Uterus (tissue), 4 donors: ENCODE measurements at places on chromosomes 13 and 19. TPM values are rescaled to one million over a fixed set of nuclear protein-coding genes. Genes with fewer than 3 reads are reported as not detected.
A peak's percentile ranks its signal among the peaks of the same experiment; 100 is the strongest.

Gene SYNGR4
- total RNA-seq: not detected

Gene DLL3
- not detected for total RNA-seq

Gene CNN1
- total RNA-seq: 870 TPM

Gene ELSPBP1
- total RNA-seq: not detected

Gene ANKRD24
- total RNA-seq: not detected

Gene PNMA8B
- total RNA-seq: not detected

Gene S1PR4
- total RNA-seq: 1.3 TPM

Gene IL12RB1
- total RNA-seq: not detected

Gene KLF12
- total RNA-seq: 19.7 TPM

Gene ZNF600
- 9.5 TPM for total RNA-seq

Gene EGLN2
- total RNA-seq: 33.2 TPM

DNA sequence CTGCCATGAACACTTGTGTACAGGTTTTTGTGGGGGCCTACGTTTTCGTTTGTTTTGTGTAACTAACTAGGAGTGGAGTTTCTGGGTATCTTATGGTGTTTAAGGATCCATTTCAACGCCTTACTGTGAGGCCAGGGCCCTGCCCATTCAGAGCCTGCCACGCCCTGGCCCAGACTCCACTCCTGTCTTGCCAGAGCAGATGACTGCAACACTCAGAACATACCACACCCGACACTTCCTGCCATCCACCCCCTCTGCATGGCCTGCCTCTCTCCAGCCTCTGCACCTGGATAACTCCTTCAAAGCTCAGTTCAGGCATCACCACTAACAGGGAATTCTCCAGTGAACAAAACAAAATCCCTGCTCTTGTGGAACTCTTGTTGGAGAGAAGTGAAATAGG, 43.2 kb downstream of the RGCC start:
- no peak overlapping the region for H3K27ac ChIP-seq
- no peaks in the 10 kb centered on the region for H3K36me3 ChIP-seq
- no peak for DNase-seq
- H3K4me3 ChIP-seq: no peak overlapping the region
- no peaks in the 10 kb centered on the region for H3K27me3 ChIP-seq

DNA sequence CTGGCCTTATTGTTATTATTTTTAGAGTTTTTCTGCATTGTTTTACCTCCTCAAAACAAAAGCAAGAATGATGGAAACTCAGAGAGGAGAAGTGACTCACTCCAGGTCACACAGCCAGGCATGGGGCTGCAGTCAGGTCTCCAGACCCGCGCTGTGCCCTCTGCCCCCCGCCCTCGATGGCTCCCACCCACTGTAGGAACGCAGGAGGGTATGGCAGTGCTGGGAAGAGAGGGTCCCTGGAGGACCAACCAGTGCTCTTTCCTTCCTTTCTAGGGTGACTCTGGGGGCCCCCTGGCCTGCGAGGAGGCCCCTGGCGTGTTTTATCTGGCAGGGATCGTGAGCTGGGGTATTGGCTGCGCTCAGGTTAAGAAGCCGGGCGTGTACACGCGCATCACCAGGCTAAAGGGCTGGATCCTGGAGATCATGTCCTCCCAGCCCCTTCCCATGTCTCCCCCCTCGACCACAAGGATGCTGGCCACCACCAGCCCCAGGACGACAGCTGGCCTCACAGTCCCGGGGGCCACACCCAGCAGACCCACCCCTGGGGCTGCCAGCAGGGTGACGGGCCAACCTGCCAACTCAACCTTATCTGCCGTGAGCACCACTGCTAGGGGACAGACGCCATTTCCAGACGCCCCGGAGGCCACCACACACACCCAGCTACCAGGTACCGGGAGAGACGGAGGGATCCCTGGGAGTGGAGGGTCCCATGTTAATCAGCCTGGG, 5.6 kb downstream of the TIMM13 start:
- DNase-seq: no peak
- no peaks in the 10 kb centered on the region for H3K27me3 ChIP-seq
- peaks cover 20% of the 10 kb centered on the region for H3K4me1 ChIP-seq
- no peaks in the 10 kb centered on the region for H3K36me3 ChIP-seq

- no peak overlapping the region for H3K27ac ChIP-seq
- no peaks in the 10 kb centered on the region for H3K36me3 ChIP-seq
- no peaks in the 10 kb centered on the region for H3K4me1 ChIP-seq
Observed at GRCh38 chr19:54429176-54429495, 13.9 kb downstream of the TTYH1 start.

DNA sequence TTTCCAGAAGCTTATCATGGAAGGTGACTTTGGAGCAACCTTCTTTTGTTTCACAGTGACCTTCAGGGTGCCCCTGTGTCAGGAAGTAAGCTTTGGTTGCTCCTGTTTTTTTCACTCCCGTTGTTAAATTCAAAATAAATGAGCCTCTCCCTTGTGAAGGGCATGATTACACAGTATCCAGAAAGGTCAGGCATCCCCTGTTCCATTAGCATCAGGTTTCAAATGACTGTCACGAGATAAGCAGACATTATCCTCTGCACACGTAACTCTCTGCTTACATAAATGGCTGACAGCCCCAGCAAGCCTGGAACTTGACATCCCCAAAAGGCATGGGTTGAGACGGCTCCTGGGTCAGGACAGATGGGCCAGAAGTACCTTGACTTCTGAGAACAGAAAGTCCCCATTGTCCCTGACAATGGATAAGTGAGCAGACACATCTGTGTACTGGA, 52.0 kb downstream of the RAB20 start:
- H3K36me3 ChIP-seq: no peaks in the 10 kb centered on the region
- H3K27me3 ChIP-seq: no peaks in the 10 kb centered on the region
- peaks cover 6% of the 10 kb centered on the region for H3K4me1 ChIP-seq
- DNase-seq: no peak
- no peak overlapping the region for H3K4me3 ChIP-seq

- no peaks in the 10 kb centered on the region for H3K36me3 ChIP-seq
- peak overlapping the region; percentile 37 for H3K4me3 ChIP-seq
- H3K27ac ChIP-seq: peak overlapping the region; percentile 5
Observed at GRCh38 chr19:9406798-9407352, 28.5 kb downstream of the ZNF266 start.

GRCh38 chr13:46334035-46334822, 52.8 kb downstream of the RUBCNL start:
- no peaks in the 10 kb centered on the region for H3K4me1 ChIP-seq
- no peaks in the 10 kb centered on the region for H3K36me3 ChIP-seq
- no peaks in the 10 kb centered on the region for H3K27me3 ChIP-seq

- H3K27ac ChIP-seq: peak overlapping the region; percentile 92
- no peaks in the 10 kb centered on the region for H3K36me3 ChIP-seq
- H3K27me3 ChIP-seq: no peaks in the 10 kb centered on the region
- H3K4me1 ChIP-seq: no peaks in the 10 kb centered on the region
- peak overlapping the region; percentile 69 for H3K4me3 ChIP-seq
Observed at GRCh38 chr19:8526345-8527091, 12.6 kb upstream of the ZNF414 start.

GRCh38 chr13:101393140-101393539, 23.2 kb downstream of the NALCN start:
- H3K36me3 ChIP-seq: no peaks in the 10 kb centered on the region
- no peak overlapping the region for H3K27ac ChIP-seq
- DNase-seq: no peak
- H3K4me3 ChIP-seq: no peak overlapping the region

DNA sequence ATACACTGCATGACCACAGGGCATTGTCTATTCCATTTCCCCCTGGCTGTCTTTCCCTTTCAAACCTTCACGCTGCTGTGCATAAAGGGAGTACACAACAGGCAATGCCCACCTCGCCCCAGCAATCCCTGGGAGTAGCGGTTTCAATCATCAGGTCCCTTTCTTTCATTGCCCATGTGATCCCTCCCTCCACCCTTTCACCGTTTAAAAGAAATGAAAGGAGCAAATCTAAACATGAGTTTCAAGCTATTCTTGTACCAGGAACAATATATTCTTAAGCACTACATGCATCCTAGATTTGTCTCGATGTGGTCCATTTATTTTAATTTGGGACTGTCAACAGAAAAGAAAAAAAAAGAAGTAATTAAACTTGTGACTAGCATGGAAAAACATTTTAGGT, 123.4 kb upstream of the ARGLU1 start:
- no peaks in the 10 kb centered on the region for H3K27me3 ChIP-seq
- H3K36me3 ChIP-seq: no peaks in the 10 kb centered on the region
- DNase-seq: no peak

GRCh38 chr19:29860492-29860891, 48.7 kb downstream of the CCNE1 start:
- no peaks in the 10 kb centered on the region for H3K4me1 ChIP-seq
- H3K27me3 ChIP-seq: no peaks in the 10 kb centered on the region
- H3K27ac ChIP-seq: no peak overlapping the region
- DNase-seq: no peak
- no peak overlapping the region for H3K4me3 ChIP-seq

GRCh38 chr19:6551607-6552450, 21.0 kb downstream of the TNFSF9 start:
- no peak for DNase-seq
- H3K27me3 ChIP-seq: no peaks in the 10 kb centered on the region
- H3K36me3 ChIP-seq: no peaks in the 10 kb centered on the region
- H3K4me1 ChIP-seq: no peaks in the 10 kb centered on the region
- no peak overlapping the region for H3K4me3 ChIP-seq
- H3K27ac ChIP-seq: no peak overlapping the region

- no peaks in the 10 kb centered on the region for H3K36me3 ChIP-seq
- DNase-seq: no peak
- no peaks in the 10 kb centered on the region for H3K27me3 ChIP-seq
- no peaks in the 10 kb centered on the region for H3K4me1 ChIP-seq
Observed at GRCh38 chr13:89454681-89455080, 1783.5 kb downstream of the SLITRK5 start.

GRCh38 chr13:50766013-50766412, 77.5 kb downstream of the DLEU7 start:
- no peaks in the 10 kb centered on the region for H3K36me3 ChIP-seq
- no peaks in the 10 kb centered on the region for H3K4me1 ChIP-seq
- no peak overlapping the region for H3K27ac ChIP-seq
- H3K4me3 ChIP-seq: no peak overlapping the region
- H3K27me3 ChIP-seq: no peaks in the 10 kb centered on the region

DNA sequence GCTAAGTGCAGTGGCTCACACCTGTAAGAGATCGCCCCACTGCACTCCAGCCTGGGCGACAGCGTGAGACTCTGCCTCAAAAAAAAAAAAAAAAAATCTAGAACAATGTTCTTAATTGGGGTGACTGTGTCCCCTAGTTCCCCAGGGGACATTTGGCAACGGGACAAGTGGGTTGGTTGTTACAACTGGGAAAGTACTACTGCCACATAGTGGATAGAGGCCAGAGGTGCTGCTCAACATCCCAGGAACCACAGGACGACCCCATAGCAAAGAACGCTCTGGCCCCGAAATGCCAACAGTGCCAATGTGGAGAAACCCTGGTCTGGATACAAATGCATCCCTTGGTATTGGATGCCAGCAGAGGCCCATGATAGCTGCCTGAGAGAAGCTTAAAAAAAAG, 11.8 kb downstream of the NLRP12 start:
- no peak for DNase-seq
- no peaks in the 10 kb centered on the region for H3K4me1 ChIP-seq
- no peak overlapping the region for H3K27ac ChIP-seq
- no peak overlapping the region for H3K4me3 ChIP-seq
- no peaks in the 10 kb centered on the region for H3K27me3 ChIP-seq

GRCh38 chr19:30053558-30053957, 111.5 kb downstream of the URI1 start:
- no peaks in the 10 kb centered on the region for H3K36me3 ChIP-seq
- no peaks in the 10 kb centered on the region for H3K4me1 ChIP-seq
- DNase-seq: no peak
- no peaks in the 10 kb centered on the region for H3K27me3 ChIP-seq
- H3K27ac ChIP-seq: no peak overlapping the region

DNA sequence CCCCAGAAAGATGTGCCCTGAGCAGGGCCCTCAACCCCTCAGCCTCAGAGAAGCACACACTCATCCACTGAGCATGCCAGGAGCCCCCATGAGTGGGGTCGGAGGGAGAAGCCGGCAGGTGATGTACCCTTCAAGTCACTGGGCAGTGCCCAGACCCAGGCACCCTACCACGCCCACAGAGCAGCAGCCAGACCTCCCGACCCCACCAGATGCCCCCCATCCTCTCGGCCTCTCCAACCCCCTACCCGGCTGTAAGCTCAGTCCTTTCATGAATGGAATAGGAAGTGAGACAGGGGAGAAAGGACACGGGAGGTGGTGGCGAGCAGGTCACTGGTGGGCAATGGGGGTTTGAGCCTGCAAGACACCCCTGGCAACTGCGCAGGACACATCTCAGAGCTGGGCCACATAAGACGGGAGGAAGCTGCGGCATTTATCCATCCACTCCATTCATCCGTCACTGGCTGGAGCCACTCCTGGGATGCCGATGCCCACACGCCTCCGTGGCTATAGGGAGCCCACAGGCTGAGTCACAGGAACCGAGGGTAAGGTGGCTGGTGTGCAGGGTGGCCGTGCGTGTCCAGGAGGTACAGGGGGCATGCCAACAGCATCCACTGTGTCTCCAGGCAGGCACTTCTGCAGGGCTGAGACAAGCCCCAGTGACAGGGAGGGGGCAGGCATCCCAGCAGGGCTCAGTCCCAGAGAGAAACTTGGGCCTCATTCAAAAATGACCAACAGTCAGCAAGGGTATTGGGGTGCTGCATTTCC, 23.8 kb upstream of the VSTM2B start:
- H3K27ac ChIP-seq: no peak overlapping the region
- H3K36me3 ChIP-seq: no peaks in the 10 kb centered on the region
- no peaks in the 10 kb centered on the region for H3K27me3 ChIP-seq
- no peak for DNase-seq
